ENCODE measurements at places on chromosomes 6 and 20.

- no peak for DNase-seq
Observed at GRCh38 chr6:155162682-155163081, 101.1 kb upstream of the CLDN20 start.

DNA sequence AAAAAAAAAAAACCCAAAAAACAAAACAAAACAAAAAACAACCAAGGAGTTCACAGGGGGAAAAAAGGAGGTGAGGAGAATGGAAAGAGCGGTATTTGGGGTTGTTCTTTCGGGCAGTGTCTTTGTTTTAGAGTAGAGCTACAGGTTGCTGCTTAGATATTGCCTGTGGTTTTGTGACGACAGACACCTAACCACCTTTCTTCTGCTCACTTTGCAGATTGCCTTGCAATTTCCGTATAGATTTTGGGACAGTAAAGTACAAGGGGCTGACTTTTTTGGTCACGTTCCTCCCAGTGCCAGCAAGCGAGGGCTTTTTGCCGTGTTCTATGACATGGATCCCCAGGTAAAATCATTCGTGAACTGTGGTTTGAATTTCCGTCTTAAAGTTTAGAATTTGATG is 50.9 kb downstream of the DEK start:
- DNase-seq: no peak

DNA sequence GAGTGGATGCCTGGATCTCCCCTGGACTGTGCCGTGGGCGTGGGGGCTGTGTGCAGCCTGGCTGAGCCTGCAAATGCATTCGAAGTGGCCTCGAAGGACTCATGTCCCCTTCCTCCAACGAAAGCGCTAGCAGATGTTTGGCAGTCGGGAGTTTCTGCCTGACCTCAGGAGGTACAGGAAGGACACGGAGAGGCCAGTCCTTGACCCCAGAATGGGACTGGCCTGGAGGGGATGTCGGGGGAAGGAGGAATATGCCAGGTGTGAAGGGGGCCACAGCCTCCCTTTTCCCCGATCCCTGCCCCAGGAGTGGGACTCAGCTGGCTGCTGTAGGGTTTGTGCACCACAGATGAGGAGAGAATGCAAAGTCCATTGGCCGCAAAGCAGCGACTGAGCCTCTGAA is 45.6 kb downstream of the APCDD1L start:
- DNase-seq: no peak

GRCh38 chr20:35120012-35120701 is 27.0 kb downstream of the EDEM2 start:
- no peak for DNase-seq

GRCh38 chr6:138464085-138464484 is 35.2 kb downstream of the NHSL1 start:
- DNase-seq: no peak

- DNase-seq: no peak
Observed at GRCh38 chr20:62832212-62832922, 15.5 kb downstream of the COL9A3 start.

DNA sequence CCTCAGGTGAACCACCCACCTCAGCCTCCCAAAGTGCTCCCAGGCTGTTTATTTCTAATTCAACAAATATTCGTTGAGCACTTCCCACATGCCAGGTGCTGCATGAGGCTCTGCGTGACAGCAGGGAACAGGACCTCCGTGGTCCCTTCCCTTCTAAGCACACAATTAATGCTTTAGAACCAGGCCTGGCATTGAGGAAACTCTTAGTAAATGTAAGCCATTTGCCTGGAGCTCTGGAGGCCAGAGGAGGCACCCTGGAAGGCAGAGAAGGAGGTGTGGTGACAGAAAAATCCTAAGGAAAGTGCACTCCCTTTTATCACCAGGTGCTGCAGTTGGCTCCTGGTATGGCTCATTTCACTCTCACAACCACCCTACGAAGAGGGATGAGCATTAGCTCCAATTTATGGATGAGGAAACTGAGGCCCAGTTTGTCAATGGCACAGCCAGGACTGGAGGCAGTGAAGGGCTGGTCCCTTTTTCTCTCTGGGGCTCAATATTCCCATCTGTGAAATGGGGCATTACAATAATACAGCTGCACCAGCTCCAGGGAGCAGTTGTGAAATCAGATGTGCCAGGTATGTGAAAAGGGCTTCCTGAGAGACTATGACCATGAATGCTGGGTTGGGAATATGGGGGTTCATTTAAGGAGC is 8.1 kb upstream of the ID1 start:
- no peak for DNase-seq

- DNase-seq: no peak
Observed at GRCh38 chr6:32752580-32752979, 10.8 kb downstream of the HLA-DQB2 start.

DNA sequence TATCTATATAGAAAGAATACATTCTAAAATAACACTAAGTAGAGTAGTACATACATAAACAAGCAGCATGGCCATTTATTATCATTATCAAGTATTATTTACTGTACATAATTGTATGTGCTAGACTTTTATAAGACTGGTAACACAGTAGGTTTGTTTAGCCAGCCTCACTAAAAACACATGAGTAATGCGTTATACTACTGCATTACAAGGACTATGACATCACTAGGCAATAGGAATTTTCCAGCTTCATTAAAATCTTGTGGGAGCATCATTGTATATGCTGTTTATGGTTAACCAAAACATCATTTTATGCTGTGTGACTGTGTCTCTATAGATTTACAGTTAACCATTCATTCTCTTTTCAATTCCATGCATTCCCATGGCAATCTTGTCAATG is 131.7 kb upstream of the HDGFL1 start:
- no peak for DNase-seq

DNA sequence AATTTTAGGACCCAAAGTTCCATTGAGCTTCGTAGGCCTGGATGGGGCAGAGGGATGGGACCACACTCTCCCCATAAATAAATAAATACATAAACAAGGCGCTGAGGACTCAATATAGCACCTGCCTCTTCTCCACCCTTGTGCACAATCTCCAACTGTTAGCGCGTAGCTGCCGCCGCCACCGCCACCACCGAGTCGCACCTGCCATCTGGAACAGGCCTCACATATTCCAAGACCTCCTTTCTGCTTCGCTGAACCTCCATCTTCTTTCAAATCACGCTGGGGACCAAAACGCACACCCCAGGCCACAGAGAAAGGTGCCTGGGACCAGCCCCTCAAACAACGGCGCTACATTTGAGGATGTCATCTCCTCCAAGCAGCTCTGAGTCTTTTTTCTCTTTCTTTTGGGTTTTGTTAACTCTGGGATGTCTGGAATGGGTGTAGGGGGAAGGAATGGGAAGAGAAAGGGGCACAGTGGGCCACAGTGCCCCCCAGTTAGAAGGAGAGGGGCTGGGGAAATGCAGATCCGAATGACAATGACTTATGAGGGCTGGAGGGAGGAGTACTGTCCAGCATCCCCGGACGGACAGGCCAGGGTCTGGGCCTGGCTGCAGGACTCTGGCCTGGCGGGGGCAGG is 49.7 kb downstream of the NOL4L start:
- DNase-seq: no peak

DNA sequence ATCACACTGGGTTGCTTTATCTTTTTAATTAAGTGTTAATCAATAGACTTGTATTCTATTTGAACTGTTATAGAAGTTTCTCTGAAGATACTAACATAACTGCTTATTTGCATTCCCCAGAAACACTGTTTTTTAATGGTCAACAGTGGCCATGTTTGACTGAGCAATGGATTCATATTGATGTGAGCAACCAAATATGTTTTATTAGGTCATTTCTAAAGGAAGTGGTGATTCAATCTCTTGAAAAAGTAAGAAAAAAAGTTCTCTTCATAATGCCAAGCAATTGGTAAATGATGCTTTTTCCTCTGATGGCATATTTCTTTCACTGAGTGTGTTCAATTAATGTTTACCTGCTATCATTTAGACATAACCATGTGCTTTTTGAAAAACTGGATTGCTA is 593.0 kb upstream of the CITED2 start:
- DNase-seq: no peak

DNA sequence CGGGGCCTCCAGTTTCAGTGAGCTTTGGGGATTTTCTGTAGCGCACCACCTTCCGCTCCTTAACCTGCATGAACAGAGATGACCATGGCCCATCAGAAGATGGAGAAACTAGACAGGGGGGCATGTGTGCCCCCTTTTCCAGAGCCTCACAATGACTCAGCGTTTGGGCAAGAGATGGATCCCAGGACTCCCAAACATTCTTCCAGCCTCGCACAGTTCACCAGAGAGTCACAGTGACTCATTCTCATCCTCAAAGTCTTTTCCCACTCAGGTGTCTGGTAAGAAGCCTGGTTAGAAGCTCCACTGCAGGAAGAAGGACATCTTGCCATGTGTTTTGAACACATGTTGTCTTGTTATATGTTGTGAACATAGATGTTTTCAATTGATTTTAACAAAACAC is 76.2 kb upstream of the FRMD1 start:
- no peak for DNase-seq

DNA sequence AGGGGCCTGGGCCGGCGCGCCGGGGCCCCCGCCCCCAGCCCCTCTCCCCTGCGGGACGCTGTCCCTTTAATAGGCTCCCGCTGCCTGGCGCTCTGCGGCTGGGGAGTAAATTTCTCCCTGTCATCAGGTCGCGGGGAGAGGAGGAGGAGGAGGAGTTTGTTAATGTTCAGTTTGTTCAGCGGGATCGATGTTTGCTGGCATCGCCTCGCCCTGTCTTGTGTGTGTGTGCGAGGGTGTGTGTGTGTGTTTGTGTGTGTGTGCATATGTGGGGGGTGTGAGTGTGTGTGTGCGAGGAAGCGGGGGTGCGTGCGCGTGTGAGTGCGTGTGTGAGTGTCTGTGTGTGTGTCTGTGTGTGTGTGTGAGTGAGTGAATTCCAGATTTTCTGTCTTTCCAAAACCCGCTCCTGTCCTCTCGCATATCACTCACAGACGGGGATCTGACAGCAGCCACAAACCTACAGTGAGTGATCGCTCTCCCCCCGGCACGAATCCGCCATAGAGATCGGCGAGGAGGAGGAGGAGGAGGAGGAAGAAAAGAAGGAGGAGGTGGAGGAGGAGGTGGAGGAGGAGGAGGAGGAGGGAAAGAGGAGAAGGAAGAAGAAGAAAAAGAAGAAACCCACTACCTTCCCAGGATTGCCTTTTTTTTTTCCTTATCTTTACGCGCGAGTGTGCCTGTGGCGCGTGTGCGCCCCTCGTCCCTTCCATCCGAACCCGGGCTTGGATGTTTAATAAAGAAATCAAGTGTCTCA is at the start of gene TSHZ2:
TSHZ2 (plus strand) TSS at position 169 of the 748 bp plus-strand sequence. CDS start 936 bp downstream, outside the sequence.
- no peak for DNase-seq

DNA sequence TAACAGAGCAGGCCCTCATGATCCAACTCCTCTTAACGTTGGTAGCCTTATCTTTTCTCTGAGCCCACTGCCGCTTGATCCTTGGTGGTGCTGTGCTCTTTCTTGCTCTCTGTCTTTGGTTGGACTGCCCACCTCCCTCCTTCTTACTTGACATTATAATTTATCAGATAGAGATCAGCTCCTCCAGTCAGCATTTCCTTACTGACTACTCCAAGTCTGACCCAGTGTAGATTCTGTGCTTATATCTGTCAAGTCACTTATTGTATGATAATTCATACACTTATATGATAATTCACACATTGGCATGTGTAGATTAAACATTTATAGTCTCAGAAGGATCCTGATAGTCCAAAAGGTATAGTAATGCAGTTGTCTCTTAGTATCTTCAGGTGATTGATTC is 18.1 kb downstream of the PTPRA start:
- no peak for DNase-seq

GRCh38 chr6:104705095-104705707 is 154.5 kb downstream of the HACE1 start:
- no peak for DNase-seq

DNA sequence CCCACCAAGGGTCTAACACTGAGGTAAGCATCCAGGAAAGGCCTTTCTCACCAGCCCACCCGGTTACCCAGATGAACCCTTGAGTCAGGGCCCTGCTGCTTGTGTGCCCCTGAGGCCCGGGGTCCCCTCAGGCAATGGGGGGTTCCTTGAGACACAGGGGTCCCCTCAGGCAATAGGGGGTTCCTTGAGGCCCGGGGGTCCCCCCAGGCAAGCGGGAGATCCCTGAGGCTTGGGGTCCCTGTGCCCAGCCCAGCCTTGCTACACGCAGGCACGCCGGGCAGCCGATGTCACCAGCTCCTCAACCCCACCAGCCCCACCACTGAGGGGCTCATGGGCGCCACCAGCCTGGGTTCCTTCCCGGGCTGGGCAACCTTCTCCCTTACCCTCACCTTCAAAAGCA is 247.2 kb downstream of the TTLL2 start:
- no peak for DNase-seq

DNA sequence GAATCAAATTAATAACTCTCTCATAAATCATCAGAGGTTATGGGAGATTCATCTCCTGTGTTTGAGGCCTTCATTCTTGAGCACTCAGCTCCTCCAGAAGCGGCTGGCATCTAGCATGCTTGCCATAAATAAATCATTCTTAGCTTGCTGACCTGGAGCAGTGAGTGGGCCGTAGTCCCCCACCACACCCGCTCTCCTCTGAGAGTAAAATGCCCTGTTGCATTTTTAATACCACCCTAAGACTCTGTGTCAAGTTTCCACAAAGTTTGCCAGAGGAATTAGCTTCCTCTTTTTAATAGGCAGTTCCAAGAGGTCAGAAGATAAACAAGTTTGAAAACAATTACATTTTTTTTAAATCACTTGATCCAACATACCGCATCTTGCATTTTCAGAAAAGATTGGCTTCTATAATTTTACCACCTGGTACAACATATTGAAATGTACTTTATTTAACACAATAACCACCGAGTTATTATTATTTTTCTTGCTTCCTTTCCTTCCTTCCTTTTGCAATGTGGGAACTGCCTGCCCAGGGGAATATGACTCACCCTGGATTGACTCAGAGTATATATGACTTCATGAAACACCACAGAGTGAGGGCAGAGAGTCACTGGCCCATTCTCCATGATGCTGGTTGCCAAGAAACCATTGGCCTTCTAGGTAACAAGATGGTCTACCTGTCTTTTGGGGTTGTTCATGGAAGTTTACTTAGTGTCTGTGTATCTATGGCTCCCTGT is 29.4 kb upstream of the CLIC5 start:
- DNase-seq: no peak

DNA sequence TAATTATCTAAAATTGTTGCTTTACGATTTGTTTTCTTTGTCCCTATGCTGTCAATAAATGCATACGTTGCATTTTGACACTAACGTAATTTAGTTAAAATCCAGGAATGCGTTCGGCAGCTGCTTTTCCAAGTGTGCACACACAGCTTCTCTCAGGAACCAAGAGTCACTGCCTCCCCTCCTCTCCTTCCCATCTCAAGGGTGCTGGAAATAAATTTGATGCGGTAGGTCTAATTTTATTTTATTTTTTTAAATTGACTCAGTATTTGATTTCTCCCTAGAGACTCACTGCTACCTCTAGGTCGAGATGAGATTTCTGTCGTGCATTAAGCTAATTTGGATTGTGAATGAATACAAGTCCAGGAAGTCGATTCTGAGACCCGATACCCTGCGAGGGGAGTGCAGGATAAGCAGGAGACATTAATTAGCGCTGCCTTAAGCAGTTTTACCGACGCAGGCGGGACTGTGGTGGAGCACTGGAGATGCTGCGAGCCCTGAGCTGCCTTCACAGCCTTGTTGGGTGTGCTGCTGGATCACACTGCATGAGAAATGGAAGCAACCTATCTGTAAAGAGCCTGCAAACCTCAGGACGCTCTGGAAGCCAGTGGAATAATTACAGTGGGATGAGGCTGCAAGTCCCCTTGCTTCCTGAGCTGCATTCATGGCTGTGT is 381.2 kb downstream of the C6orf118 start:
- DNase-seq: no peak

Measured in cortex of kidney (tissue), 1 donor.